ENCODE measurements at places on chromosomes 11 and 22.

DNA sequence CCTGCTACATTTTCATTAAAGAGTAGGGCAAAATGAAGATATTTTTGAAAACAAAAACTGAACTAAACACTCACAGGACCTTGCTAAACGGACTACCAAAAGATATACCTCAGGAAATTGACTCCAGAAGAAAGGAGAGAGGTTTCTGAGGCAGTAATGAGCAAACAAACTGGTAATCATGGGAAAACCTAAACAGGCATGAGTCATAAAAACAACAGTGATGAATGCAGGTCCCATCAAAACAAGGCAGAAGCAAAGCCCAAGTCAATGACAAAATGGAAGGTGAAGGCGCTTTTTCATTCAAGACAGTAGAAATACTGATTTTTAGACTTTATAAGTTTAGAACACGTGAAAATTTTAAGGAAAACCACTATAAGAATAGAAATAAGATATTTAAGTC is 104.5 kb downstream of the EFCAB6 start:
- peak; percentile 10 for DNase-seq

DNA sequence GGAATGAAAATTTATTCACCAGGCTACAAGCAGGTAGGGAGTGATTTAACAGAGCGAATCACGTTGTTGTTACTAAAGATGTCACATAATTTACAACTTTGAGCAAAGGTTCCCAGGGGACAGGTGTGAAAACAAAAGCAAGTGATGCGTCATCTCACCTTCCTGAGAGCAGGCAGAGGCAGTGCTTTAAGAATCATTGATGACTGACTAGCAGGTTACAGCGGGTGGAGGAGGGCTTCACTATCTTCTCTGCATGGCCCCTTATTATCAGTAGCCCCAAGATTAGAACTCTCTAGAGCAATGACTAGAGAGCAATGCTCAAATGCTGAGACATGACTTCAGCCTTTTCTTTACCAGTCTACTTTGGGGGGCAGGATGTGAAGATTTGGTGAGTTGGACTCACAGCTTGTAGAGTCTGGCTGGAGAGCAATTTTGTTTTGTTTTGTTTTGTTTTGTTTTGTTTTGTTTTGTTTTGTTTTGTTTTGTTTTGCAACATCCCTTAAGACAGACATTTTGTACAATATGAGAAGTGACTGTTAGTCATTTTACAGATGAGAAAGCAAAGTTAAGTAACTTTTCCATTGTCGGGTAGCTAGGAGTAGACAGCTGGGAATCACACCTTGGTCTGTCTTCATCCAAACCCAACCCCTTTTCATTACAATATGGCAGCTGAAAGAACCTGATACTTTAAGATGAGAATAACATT is 84.8 kb downstream of the SLC1A2 start:
- peak; percentile 60 for DNase-seq

DNA sequence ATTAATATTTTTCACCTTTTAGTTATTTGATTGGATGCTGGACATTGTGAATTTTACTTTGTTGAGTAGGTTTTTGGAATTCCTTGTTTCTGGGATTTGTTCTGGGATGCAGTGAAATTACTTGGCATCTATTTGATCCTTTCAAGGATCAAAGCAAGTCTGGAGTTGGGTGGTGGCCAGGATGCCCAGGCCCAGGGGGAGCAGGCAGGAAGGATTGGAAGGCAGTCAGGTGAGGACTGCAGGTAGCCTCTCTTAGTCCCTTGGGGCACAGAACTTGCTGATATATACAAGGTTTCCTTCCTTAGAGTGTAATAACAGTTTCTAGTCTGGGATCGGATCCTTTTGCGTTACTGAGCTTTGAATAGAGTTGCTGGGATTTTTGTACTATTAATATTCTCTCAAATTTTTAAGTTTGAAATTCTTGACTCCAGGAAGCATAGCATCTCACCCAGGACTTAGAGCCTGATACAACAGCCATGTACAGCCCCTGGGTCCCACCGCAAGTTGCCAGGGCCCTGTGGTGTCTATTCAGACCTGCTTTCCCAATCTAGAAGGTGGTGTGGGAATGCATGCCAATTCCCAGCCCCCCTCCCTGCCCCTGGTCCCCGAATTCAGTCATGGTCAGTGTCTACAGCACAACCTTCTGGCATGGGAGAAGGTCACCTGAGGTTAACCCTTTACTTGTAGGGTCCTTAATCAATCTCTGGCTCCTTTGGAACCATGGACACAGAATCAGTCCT is 6.1 kb downstream of the ZNF74 start:
- no peak for DNase-seq

- no peak for DNase-seq
Observed at GRCh38 chr11:79503028-79503427, 62.2 kb upstream of the TENM4 start.

DNA sequence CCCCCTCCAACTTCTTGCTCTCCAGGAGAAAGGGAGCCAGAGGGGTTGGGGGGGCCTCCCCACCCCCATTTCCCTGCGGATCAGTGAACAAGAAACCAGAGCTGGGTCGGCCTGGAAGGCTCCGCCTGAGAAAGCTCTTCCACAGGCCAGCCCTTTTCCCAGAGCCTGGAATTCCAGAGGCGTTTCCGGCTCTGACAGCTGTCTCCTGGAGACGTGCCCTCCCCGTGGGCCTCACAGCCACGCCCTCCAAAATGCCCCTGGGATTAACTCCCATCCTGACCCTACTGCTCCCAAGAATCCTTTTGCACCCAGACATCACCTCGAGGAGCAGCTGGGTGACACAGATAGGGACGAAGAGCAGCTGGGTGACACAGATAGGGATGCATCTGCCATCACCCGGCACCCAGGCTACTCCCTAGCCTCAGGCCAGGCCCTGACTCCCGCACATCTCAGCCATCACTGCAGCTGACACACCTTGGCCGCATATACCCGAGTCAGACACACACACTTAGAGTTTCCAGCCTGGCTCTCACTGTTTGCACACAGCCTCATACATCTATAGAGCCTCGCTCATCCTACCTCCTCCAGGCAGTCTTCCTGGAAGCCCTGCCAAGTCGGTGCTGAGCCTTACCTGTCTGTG is 7.6 kb upstream of the CDC42EP1 start:
- peak; percentile 57 for DNase-seq

DNA sequence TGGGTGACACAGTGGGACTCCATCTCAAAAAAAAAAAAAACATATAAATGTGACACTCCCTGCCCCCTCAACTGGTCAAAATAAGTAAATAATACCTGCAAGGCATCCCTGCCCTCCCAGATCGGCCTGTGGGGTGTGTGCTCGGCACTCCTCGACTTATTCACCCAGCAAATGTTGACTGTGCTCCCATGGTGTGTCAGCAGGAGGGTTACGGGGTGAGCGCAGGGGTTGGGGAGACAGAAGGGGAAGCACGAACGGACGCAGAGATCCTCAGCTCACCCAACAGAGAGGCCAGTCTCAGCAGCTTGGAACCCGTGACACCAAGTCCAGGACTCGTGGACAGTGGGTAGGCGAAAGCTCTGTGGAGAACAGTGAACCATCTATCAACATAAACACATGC is 1.6 kb upstream of the ADM2 start:
- no peak for DNase-seq

- DNase-seq, result peak; percentile 71
Observed at GRCh38 chr22:35742342-35743100, 24.8 kb downstream of the APOL5 start.

GRCh38 chr11:8373519-8374432 is 110.1 kb upstream of the LMO1 start:
- no peak for DNase-seq

DNA sequence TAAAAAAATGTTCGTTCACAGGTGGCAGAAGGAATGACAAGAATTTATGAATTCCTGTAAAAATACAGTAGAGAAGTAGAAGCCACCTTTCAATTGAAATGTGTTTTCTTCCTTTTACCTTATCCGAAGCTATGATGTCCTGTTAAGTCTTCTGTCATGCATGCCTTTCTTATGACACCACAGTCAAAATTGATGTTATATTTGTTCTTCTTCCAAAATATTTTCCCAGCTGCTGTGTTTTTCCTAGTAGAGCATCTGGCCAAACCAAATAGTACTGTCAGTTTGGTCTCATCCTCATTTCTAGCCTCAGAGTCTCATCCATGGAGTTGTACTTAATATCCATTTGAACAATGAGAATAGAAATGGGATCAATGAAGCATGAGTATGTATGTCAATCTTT is 206.1 kb downstream of the PGR start:
- peak; percentile 7 for DNase-seq

- no peak for DNase-seq
Observed at GRCh38 chr11:3148255-3148989, 16.7 kb downstream of the OSBPL5 start.

GRCh38 chr11:65471447-65471891 is 27.4 kb upstream of the MALAT1 start:
- DNase-seq, result peak; percentile 83

GRCh38 chr22:37910890-37911672 is 5.0 kb downstream of the MICALL1 start:
- no peak for DNase-seq

DNA sequence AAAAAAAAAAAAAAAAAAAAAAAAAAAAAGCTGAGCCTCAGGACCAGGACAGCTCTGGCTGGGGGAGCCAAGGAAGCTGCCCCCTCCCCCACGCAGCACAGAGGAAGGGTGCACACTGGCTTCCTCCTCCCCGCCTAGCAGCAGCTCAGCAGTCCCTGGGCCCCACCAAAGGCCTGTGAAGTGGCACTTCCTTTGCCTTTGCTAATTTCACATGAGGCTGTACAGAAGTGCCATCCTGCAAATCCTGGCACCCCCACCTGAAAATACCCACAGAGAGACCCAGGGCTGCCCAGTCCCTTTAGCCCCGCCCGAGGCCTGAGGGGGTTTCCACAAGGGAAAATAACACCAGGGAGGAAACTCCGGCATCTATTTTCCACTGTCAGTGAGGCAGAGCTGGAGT is 3.9 kb downstream of the RHOG start:
- no peak for DNase-seq

GRCh38 chr22:22748297-22748743 is 103.9 kb downstream of the GGTLC2 start:
- DNase-seq, result peak; percentile 49

GRCh38 chr11:120248551-120249278 is 8.8 kb downstream of the POU2F3 start:
- DNase-seq, result peak; percentile 85

Data from kidney tubule cell (primary cell).